ENCODE measurements at places on chromosomes 4 and X.

DNA sequence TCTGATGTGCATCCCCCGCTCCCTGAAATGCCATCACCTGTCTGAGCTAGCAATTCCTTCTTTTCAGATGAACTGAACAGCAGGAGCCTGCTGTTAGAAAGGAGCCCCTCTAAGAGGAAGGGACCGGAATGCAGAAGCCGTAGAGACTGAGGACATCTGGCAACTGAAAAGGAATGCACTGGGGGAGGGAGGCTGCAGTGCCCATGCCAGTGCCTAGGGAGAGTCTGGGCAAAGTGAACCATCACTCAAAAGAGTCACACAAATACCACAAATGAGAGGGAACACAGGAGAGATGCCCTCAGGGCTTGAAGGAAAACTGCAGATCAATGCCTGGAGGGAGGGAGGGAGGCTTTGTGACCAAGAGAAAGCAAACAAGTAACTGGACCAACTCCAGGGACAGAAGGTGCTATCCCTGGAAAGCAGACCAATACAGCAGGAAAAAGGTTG is 93.9 kb upstream of the CBR4 start:
- peak; percentile 60 for DNase-seq

DNA sequence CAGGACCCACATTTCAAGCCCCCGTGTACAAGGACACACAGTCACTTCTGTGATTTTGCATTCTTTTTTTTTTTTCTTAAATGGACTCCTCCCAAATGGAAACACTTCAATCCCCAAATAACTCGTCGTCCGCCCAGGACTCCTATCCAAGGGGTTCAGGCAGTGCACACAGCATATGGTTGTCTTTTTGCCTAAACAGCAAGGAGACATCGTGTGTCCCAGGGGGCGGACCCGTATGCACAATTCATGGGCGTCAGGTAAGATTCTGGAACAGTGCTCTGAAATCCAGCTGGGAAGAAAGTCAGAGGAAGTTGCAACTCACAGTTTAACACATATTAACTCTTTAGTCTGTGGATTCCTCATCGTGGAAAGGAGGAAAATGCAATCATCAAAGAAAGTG is 231.3 kb downstream of the SHOX start:
- DNase-seq, result no peak

DNA sequence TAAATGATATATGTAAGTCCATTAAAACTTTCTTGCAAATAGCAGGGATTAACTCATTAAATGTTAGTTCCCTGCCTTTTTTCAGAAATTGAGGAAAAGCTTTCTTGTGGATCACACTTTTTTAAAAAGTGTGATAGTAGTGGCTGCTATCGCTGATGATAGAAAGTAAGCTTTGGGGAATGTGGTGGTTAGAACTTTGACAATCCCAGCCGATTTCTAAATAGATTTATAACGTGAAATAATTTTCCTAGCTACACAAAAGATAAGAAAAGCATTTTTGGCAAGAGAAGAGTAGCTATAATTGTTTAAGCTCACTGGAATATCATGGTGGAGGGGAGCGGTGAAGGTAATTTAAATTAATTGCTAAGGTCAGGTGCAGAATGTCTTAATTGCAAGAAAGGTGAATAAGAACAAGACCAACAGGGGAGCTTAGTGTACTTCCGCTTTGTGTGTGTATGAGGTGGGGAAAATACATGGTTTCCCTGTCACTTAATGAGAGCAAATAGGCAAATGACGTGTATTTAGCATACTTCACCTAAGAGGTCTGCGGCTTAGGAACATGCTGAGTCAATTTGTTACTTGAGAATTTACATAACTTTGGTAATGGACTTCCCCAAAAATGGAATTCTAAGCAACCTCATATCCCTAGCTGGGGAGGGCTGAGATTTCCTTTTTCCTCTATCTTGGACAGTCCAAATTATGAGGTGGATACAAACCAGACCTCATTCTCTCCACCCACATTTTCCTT is 11.7 kb upstream of the IL21 start:
- DNase-seq, result no peak

GRCh38 chr4:23856630-23857029 is 33.2 kb downstream of the PPARGC1A start:
- DNase-seq, result no peak

DNA sequence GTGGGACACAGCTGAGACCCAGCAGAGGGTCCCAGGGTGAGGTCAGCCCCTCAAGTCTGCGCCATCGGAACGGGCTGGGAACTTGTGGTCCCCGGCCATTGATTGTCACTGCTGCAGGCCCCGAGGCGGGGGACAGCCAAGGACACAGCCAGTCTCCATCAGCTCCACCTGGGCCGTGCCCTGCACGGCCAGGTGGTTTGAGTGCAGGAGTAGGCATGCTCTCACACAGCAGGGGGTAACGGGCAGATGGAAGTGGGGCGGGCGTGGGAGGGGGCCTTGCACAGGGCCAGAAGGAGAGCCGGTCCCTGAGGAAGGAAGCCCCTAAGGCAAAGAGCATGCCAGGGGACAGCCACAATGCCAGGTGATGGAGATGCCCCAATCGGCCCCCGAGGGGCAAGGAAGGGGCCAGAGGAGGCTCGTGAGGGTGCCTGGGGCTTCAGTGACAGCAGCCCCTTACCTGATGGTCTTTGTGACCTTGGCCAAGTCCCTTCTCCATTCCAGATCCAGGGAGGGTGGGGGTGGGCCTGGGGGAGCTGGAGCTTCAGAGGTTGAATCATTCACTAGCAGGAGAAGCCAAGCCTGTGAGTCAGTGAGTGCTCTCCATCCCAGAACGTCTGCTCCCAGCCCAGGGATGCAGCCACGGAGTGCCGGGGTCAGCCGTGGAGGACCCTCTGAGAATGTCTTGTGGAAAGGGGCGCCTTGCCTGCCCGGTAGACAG is 2.3 kb downstream of the ATP2B3 start:
- DNase-seq, result no peak

GRCh38 chr4:162952232-162952631 is 214.5 kb downstream of the NAF1 start:
- no peak for DNase-seq

GRCh38 chr4:123488916-123489315 is 92.3 kb downstream of the SPRY1 start:
- no peak for DNase-seq

DNA sequence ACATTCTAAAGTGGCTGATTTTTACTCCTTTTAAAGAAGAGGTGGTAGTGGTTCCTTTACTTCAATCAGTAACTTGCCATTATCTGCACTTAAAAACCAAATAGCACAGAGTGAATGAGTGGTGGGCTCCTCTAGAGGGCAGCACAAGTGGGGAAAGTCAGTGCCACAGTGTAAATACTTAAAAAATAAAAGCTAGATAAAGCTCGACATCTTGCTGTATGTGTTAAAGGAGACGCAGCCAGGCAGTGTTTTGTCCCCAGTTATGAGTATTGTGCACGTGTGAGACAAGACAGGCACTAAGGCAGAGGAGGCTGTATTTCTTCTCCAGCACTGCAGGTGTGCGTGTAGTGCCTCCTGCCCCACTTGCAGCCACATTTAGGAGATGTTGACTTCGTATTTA is 24.6 kb downstream of the NAP1L5 start:
- peak; percentile 6 for DNase-seq

- no peak for DNase-seq
These were observed 46.1 kb downstream of the CCDC158 start for GRCh38 chr4:76374798-76375197.

DNA sequence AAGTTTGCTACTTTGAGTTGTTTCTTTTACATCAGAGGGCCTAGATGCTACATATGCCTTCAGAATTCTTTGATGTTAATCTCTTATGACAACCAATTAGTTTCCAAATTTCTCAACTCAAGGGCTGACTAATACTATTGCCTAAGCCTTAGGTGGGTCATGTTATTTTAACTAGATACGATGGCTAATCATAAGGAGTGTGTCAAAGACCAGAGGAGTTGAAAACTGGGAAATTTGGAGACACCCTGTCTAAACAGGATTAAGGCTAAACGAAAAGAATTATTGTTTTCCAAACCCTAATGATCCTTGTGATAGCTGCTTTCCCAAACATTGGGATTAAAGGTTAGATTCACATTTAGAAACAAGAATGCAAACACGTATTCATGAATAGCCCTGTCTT is 228.5 kb downstream of the PCDH7 start:
- DNase-seq, result no peak

GRCh38 chrX:109732017-109732801 is 848 bp downstream of the ACSL4 start:
- DNase-seq, result no peak

GRCh38 chr4:26140150-26140898 is 180.5 kb upstream of the RBPJ start:
- DNase-seq, result no peak

- DNase-seq, result no peak
These were observed 25.9 kb downstream of the CFAP299 start for GRCh38 chr4:80361329-80361900.

- DNase-seq, result peak; percentile 91
These were observed 229.6 kb upstream of the AGTR2 start for GRCh38 chrX:115940888-115941332.

Data from NCI-H1092 (cell line).